Lung (tissue), 17 donors: ENCODE measurements at places on chromosomes 5 and 9.

GRCh38 chr5:57446966-57447365 is 35.6 kb downstream of the ACTBL2 start:
- DNase-seq, result no peak

DNA sequence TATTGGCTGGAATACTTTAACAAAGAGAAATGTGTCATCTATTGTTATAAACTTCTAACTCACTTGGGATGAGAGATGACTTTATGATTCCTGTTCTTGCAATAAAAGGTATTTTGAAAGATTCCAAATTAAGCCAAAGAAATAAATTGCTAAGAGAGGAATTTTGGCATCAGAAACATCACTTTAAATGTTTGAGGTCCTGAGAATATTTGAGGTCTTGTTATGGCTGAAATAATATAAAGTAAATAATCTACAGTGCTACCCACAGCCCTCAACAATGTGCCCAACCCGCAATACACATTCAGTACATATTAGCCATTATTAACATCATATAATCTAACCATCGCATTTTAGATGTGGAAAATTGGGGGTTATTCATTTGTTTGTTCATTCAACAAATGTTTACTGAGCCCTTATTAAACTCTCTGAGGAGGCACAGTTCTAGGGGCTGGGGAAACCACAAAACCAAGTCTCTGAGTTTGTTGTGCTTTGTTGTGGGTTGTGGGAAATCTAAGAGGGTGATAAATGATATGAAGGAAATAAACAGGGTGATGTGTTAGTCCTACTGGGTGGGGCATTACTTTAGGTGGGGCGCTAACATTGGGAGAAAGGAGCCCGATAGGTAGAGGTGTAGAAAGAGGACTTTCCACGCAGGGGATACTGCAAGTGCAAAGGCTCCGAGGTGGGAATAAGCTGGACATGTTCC is 135.2 kb upstream of the CLINT1 start:
- no peak for DNase-seq

- DNase-seq, result no peak
Measured at GRCh38 chr5:143446535-143447226, 43.2 kb upstream of the NR3C1 start.

- DNase-seq, result no peak
Measured at GRCh38 chr5:75331-76320, 16.3 kb upstream of the PLEKHG4B start.

GRCh38 chr9:78267889-78268288 is 29.0 kb upstream of the PSAT1 start:
- DNase-seq, result no peak

GRCh38 chr5:9239626-9240025 is 306.2 kb downstream of the SEMA5A start:
- no peak for DNase-seq

- no peak for DNase-seq
Measured at GRCh38 chr5:92977846-92978540, 603.0 kb downstream of the NR2F1-AS1 start.

DNA sequence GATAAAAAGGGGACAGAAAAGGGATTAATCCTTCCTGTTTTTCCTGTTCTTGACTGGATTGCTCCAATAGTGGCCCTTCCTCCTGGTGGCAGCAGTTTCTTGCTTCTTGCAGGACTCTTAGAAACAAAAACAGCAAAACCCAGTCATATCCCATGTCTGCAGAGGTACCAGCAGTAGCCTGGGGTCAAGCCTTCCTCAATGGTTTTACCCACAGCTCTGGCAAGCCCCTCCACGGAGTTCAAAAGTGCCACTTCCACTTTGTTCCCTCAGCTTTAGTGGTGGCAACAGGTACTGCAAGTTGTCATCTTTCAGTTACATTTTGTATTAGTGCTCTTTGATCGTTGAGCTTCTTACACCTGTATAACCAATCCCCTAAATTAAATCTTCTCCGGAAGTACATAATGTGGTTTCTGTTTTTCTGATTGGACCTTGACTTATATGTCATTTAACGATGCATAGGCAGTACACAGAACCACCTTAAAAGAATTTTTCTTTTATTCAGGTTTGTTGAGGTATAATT is 8.7 kb upstream of the RANBP6 start:
- no peak for DNase-seq

GRCh38 chr5:36239370-36240293 is 2.1 kb downstream of the NADK2 start:
- DNase-seq, result no peak

DNA sequence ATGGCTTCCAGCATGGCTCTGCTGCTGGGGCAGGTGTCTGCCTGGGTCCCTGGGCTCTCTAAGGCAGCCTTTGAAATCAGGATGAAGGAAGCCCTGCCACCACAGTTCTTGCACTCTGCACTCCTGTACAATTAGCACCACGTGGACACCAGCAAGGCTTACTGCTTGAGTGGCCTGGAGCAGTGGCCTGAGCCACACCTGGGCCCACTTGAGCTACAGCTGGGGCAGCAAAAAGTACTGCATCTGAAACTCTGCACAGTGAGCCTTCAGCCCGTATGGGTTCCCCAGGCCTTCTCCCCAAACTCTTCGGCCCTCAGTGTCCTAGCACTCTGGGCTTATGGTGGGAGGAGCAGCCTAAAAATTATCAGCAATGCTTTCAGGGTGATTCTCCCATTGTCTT is 8.0 kb upstream of the INIP start:
- DNase-seq, result no peak

GRCh38 chr5:138597661-138598400 is 22.6 kb upstream of the HSPA9 start:
- DNase-seq, result no peak

GRCh38 chr9:128249908-128250838 is 25.6 kb downstream of the GOLGA2 start:
- peak; percentile 76 for DNase-seq

- DNase-seq, result peak; percentile 98
Measured at GRCh38 chr9:16521868-16522411, 348.5 kb downstream of the BNC2 start.

DNA sequence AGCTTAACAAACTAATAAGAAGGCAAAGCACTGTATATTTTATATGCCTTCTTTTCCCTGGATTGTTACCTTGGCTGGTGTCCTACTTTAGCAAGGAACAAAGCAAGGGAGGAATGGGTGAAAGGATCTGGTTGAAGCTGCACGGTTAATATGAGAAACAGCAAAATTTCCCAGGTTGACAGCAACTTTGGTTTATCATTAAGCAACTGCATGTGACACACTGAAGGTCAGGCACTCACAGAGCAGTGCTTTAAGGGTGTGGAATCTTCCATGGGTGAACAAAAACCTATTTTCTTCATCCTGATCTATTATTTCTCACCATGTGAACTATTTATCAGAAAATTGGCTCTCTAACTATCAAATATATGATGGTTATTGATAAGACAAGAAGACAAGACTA is 109.0 kb upstream of the ATP10B start:
- DNase-seq, result no peak

DNA sequence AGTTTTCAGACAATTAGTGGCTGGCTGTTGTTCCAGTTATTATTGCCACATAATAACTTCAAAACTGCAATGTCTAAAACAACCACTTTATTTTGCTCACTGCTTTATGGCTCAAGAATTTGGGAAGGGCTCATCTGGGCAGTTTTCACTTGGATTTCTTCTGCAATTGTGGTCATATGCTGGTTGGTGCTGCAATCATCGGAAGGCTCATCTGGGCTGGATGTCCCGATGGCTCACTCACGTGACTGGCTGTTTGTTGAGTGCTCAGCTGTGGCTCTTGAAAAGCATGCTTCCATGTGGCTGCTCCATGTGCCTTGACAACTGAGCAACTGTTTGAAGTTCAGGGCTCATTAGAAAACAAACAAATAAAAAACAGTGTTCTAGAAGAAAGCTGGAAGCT is 1032.5 kb downstream of the DTWD2 start:
- DNase-seq, result no peak

DNA sequence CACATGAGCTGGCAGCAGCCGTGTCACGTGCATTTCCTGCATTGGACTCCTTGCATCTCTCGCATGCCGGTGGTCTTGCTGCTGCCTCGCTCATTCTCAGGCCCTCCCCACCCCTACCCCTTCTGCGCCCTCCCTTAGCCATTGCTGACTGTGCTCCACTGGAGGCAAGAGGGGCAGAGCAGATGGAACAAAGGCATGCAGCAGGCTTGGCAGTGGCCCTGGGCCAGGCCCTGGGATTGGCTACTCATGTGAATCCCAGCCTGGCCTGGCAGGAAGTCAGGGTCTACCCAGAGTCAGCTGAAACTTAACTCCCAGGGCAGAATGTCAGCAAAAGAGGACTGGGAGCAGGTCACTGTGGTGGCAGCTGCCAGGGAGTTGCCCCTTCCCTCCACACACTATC is 62.3 kb downstream of the TSTD2 start:
- DNase-seq, result no peak

- DNase-seq, result no peak
Measured at GRCh38 chr5:89292487-89292886, 409.5 kb upstream of the MEF2C start.

GRCh38 chr5:67467110-67467509 is 270.5 kb upstream of the CD180 start:
- no peak for DNase-seq

GRCh38 chr5:15525703-15526275 is 25.8 kb downstream of the FBXL7 start:
- DNase-seq, result no peak

DNA sequence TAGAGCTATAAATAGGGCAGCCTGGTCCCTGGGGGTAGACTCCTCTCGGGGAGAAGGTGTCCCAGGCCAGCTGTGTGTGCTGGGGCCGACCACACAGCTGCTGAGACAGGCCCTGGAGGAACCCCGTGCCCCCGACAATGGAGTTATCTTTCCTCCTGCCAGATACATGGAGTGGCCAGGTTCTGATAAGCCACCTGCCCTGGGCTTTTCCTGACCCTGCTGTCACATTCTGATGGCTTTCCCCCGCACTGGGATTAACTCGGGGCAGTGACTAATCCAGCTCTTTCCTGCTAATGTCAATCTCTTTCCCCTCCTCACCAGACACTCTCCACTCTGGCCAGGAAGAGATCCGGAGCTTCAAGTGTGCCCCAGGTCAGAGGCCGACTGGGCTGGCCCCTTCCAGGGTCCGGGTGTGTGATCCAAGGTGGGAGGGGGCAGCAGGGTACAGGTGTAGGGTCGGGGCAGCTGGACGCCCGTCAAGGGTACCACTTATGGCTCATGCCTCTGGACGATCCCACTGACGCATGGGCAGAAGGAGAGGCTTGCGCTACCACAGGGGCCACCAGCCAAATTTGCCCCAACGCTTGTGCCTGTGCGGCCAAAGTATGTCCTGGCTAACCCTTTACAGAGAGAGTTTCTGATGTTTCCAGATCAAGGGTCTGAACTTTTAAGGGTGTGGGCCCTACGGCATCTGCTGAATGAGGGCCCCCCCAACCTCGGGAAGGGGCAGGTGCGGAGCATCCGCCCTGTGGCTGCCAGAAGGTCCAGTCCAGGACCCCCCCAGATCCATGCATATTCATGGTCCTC is 20.6 kb upstream of the COL5A1 start:
- DNase-seq, result no peak

GRCh38 chr5:8060235-8060952 is 191.4 kb downstream of the MTRR start:
- DNase-seq, result no peak

DNA sequence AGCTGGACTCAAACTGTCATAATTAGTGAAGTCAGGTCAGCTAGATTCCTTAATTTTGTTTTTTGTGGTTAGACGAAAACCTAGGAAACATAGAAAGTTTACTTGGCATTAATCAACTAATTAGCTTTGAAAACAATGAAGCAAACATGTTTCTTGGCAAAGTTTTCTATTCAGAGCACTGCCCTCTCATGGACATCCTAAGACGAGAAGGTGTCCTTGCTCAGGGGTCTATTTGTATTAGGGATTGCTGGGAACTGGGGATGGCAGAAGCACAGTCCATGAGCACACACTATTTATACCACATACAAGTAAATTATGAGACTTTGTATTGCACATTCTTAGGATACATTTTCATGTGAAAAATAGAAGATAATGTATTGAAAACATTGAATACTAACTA is 49.7 kb downstream of the POC5 start:
- DNase-seq, result peak; percentile 46

DNA sequence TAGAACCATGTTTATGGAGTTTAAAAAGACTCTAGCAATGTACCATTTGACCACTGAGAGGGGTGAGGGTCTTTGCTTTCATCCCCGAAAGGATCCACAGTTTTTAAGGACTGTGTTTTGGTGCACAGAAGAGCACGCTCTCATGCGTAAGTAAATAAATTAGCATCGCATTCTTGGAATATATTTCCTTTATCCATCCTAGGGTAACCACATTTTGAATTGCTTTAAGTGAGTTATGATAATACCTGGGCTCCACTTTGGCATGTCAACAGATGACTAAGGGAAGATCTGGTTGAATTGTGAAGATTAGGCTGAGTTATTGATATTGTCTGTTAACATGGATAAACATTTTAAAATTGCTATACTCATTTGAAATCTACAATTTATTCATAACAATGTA is 89.4 kb upstream of the EDIL3 start:
- no peak for DNase-seq

DNA sequence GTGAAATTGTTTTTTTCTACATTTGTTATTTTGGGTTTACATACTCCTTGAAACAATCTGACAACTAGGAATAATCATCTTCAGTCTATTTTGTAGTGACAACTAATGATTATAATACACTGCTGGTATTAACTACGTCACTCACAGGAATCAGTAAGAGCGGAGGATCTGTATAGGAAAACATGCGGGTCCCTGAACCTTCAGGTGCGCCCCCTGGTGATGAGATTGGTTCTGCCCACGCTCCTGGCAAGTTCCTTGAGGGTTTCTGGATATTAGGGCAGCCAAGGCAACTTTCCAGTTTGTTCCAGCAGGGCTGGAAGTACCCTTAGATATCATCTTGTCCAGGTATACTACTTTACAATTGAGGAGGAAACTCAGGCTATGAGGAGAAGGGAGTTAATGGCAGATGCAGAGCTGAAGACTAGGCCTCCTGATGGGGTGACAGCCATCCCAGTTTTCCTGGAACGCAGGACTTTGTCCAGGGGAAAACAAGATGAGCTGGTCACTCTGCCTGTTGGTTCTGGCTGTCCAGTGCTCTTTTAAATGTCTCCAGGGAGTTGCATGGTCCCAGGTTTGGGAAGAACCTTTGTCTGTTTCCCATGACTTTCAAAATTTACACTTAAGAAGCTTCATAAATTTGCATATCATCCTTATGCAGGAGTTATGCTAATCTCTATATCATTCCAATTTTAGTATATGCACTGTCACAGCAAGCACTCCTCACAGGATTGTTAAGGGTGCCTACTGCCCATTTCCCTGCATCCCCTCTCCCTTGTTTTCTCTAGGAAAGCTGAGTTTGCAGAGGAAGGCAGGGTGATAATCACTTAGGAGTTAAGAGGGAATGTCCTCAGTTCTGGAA is 14.9 kb upstream of the WNT8A start:
- DNase-seq, result peak; percentile 62

- no peak for DNase-seq
Measured at GRCh38 chr9:33404788-33405362, 2.5 kb upstream of the AQP7 start.

- DNase-seq, result no peak
Measured at GRCh38 chr9:107033966-107034365, 171.0 kb downstream of the ZNF462 start.

GRCh38 chr5:168939156-168939800 is 360.1 kb upstream of the PANK3 start:
- no peak for DNase-seq
